ENCODE measurements at places on chromosomes 13 and 19. TPM values are rescaled to one million over a fixed set of nuclear protein-coding genes. Genes with fewer than 3 reads are reported as not detected.

DNA sequence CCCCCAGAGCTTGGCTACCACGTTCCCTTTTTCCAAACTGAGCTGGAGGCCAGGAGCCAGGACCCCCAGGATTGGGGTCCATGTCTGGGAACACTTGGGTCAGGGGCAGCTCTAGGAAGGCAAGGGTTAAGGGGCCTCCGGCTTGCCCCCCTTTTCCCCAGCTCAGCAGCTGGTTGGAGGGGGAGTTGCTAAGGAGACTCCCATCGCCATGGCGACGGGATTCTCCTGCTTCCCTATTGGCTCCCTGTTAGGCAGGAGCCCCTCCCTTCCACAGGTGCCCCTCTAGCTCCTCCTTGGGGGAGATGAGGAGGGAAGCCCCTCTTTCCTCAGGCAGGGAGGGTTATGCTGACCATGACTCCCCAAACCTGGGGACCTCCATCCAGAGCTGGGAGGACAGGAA, 33.9 kb downstream of the PDE4A start:
- DNase-seq, result no peak

DNA sequence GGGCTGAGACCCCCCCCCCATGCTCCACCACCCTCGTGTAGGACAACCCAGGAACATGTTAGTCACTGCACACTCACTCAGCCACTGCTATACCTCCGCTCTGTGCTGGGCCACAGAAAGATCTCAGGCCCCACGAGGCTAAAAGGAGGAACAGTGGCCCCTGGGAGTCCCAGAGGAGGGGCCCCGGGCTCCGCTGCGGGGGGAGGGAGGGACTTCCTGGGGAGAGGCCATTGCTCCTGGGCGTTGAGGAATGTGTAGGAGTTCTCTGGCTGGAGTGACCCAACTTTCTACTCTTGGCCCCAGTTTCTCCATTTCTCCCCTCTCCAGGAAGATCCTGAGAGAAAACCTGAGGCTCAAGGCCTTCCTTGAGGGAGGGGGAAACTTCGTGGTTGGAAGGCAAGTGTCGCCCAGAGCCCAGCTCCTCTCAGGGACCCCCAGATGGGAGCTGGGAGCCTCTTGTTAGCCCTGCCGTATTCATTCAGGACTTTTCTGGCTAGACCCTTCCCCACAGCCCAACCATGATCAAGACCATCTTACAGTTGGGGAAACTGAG, 13.6 kb downstream of the ONECUT3 start:
- no peak for DNase-seq

- DNase-seq, result no peak
These were observed 228.2 kb downstream of the NHLRC3 start for GRCh38 chr13:39266426-39266825.

- DNase-seq, result no peak
These were observed 576.5 kb upstream of the ARGLU1 start for GRCh38 chr13:107144432-107144831.

GRCh38 chr19:1252821-1253513, 4.6 kb downstream of the MIDN start:
- peak; percentile 97 for DNase-seq

DNA sequence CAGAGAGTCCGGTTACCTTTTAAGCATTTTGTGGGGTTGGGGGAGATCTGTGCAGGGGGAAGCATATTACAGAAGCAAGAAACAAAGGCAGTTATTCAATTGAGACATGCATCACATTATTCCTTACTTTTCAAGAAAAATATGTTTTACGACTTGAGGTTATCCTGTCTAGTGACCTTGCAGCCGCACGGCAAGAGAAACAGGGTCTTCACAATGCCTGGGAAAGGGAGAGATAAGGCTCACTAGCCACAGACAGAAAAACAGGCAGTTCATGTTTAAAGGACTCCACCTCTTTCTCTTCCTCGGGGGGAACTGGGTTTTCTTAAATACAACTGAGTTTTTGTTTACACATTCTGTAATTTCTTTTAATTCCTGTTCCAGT, 536 bp upstream of the NCR1 start:
- no peak for DNase-seq

PODNL1 gene
- total RNA-seq, result not detected

KLK12 gene
- not detected for total RNA-seq

THSD1 gene
- total RNA-seq, result 0.75 TPM

RNF225 gene
- 0.53 TPM for total RNA-seq
